RKO (cell line): ENCODE measurements at places on chromosomes 3 and 15.

DNA sequence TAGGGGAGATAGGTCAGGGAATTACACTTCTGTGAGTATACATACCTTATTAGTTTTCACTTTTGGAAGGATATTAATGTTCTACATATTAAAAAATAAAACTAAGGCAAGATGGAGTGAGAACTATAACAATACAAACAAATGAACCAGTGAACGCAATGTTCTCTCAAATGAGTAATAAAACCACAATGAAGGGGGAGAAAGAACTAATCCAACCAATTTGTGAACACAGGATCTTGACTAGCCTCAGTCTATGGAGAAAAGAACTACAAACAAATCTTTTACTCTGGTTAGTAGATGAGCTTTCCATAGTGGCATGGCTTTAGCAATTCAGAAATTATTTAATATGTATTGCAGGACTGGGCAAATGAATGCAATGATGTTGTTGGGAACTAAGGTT lies 26.9 kb upstream of the ATOSA start:
- DNase-seq = no peak

GRCh38 chr3:191342411-191342810 lies 12.1 kb upstream of the UTS2B start:
- no peak for DNase-seq

- DNase-seq = no peak
Measured at GRCh38 chr3:71491154-71491752, 92.3 kb downstream of the FOXP1 start.

- DNase-seq = no peak
Measured at GRCh38 chr3:5634411-5634810, 446.9 kb downstream of the EDEM1 start.

DNA sequence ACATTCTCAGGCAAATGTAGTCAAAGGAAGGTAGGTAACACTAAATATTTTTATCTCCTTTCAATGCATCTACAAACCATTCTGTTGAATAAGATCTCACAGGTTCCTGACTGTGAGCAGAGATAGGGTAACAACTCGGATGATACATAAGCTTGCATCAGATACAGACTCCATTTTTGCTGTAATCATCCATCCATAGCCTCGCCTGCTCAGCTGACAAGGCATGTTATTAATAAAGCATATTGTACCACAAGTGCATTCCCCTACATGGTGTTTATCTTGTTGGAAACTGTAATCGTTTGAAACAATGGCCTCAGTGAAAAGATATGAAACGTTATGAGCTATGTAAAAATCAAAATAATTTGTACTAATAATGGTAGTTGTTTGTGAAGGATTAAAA lies 35.4 kb upstream of the TCF12 start:
- DNase-seq = no peak

DNA sequence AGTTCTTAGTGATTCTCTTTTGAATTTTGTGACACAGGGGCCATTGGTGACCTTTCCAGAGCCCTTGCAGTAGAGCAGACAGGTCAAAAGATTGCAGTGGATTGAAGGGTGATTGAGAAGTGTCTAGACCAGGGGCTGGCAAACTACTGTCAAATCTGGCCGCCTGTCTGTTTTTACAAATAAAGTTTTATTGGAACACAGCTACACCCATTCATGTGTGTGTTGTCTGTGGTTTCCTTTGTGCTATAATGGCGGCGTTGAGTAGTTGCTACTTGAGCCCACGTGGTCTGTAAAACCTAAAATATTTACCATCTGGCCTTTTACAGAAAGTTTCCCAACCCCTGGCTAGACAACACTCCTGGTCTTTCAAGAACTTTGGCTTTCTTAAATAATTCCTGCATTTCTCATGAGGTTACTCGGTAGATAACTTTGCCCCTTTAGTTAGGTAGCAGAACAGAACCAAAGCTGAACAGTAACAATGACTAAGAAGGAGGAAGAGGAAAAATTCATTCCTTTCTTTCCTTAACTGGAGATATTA lies 265.1 kb upstream of the NR2E3 start:
- no peak for DNase-seq

GRCh38 chr3:8891303-8891702 lies 72.0 kb downstream of the RAD18 start:
- DNase-seq = no peak

DNA sequence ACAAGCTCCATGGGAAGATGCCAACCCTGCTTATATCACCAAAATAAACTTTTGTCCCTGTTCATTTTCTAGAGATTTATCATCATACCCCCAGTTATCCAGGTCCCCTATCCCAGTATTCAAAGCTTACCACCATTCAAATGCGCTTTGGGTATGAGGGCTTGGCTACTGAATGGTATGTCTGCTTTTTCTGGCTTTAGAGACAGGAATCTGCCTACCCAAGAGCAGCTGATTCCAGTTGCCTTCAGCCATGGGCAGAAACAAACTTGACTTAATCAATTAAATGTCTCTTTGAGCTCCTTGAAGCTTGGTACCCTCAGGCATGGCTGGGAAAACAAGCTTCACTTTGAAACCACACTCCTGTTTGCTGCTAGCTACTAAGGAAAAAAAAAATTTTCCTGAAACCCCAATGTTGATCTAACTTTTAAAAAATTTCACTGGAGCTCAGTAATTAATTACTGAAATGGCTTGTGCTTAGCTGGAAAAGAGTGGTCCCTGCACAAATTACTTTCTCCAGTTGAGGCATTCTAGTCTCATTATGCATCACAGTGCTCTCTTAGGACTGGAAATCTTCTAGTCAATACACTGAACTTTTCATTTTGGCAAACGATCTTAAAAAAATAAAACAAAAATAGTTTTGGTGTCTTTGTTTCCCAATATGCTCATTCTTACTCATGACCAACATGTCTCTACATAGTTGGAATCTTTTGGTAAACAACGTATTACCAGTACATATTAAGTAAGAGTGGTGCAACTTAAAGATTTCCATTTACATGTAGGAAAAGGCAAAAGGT lies 242.8 kb downstream of the DTWD1 start:
- DNase-seq = no peak

GRCh38 chr3:117515309-117515708 lies 805.7 kb downstream of the TUSC7 start:
- DNase-seq = no peak
